NCI-H526 treated with DMSO at 0.1 percent for 48 hours (cell line): ENCODE measurements at places on chromosomes 6 and 20.

GRCh38 chr20:24535941-24536730, 66.7 kb downstream of the SYNDIG1 start:
- no peak for DNase-seq

DNA sequence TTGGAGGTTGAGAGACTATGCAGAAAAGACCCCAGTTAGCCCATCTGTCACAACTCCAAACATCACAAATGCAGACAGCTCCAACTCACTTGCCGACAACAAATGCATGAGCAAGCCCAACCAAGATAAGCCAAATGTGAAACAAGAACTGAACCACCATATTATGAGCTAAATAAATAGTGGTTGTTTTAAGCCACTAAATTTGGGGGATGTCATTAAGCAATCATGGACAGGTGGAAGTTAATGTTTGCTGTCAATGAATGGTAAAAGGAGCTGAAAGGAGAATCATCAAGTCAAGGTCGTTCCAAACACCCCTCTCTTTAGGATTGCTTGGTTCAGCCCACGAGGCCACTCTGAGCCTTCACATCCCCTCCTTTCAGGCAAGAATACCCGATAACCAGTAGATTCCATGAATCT, 71.2 kb upstream of the PLCB4 start:
- DNase-seq: no peak

- no peak for DNase-seq
Observed at GRCh38 chr6:119533603-119534279, 184.2 kb upstream of the MAN1A1 start.

- DNase-seq: no peak
Observed at GRCh38 chr6:127204281-127204680, 62.4 kb upstream of the RNF146 start.

DNA sequence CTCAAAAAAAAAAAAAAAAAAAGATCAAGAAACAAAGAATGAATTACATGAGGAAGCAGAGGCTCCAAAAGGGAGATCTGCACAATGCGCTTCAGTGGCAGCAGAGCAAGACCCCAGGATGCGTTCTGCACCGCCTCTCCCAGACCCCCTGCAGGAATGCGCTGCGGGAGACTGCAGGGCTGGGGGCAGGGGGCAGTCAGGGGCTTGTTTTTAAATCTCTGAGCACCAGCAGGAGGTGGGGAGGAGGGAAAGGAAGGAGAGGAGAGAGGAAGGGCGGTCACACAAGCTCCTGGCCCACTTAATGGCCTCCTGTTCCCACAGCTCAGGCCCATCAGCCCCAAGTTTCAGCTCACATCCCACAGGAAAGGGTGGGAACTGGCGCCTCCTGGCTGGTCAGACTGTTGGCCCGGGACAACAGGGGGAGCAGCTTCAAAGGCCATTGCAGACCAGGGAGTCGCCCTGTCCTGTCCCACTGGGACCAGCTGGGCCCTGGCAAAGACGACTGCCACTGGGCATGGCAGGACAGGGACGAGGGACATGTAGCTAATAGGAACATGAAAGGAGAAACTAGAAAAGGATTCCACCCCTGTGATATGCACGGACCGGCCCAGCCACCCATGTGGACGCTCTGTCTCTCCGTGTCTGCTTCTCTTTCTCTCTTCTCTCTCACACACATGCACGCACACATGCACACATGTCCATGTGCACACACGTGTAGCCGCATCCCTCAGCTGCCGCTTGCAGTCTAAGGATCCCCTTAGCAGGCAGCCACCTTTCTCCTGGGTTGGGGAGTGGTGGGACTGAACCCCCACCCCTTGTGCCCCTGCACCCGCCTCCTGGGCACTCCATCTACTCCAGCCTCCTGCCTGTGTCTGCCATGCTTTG, 34.7 kb downstream of the TFEB start:
- no peak for DNase-seq

- no peak for DNase-seq
Observed at GRCh38 chr6:55423933-55424332, 96.7 kb downstream of the GFRAL start.
